CD4-positive, alpha-beta T cell treated with Interleukin-17A for 1 hour (primary cell): ENCODE measurements at places on chromosomes 3 and 15.

- DNase-seq, result no peak
Measured at GRCh38 chr3:117398141-117398899, 688.7 kb downstream of the TUSC7 start.

- DNase-seq, result no peak
Measured at GRCh38 chr15:78944202-78944625, 632 bp downstream of the CTSH start.

DNA sequence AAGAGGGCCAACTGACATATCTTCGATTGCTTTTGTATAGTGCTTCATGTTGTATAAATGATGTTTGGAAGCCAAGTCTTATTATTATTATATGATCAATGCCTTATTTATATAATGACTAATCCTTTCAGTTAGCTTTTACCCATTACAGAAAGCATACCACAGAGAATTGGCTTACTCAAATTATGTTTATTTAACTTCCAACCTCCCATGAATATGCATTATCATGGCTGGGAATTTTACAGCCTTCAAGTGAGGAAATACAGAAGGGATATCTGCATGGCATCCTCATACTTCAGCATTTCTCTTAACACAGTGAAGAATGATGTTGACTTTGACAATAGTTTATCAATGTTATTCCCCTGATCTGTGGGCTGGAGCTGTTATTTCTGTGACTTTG lies 225.9 kb upstream of the GAP43 start:
- no peak for DNase-seq

- no peak for DNase-seq
Measured at GRCh38 chr15:40928821-40929659, at the start of gene DLL4. Gene DLL4, plus strand, starts transcription at chr15:40929340. Its CDS starts 329 bp downstream, at chr15:40929669.

DNA sequence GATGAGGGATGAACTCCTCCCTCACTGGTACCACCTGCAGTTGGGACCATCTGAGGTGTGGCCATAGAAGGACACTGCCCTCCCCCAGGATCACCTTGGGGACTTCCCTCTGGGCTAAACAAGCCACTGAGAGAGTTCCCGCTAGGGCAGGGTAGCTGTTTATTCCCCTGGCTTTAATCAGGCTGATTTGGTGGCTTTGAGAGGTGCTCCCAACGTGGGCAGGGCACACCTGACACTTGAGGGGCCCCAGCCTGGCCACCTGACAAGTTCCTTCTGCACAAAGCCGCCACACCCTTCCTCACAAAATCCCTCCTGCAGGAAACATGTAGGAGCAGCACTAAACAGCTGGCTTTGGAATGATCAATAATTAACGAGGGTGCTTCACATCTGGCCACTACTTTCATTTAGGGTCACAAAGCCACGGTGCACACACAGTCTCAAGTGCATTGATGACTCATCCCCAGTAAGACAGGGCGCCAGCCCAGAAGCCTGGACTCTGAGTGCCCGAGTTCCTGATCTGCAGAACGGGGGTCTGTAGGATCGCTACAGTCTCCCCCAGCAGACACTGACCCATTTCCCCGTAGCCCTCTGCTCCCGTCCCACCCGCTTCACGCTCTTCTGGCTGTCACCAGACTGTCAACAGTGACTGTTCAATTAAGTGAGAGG lies 75.1 kb downstream of the ATP10A start:
- no peak for DNase-seq

DNA sequence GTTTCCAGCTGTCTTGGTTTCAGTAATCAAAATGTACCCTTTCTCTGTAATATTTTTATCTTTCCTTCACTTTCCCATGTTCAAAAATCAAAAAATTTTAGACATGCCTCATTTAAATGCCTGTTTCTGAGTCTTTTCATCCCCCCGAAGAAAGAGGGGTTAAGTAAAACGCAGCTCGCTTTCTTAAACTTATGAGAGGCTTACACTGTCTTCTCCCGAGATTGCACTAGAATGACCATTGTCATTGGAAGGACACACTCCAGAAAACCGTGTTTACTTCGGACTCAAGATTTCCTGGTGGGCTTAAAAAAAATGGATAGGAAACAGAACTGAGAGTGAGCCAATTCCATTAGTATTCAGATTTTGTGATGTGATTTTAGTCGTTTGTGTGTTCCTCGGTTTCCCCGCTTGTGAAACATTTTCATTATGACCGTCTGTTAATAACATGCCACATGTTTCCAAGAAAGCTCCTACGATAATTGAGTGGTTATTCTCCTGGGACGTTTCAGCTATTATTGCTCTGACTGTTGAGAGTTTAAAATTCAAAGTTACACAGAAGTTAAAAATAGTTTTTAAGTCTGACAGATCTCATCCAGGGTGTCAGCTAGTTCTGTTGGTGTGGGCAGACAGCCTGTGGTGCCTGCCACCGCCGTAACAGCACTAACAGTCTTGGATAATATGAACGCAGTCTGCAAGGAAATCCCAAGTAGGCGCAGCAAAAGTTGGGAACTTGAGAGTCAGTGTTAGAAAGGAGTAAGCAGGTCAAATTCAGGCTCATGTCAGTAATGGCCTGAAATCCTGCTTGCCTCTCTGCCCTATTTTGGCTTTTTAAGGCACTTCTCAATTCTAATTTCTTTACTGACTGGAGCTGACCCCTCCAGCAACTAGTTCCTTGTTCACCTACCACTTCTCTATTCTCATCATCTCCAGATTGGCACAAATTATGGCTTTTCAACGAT lies 1.5 kb downstream of the CRYBG3 start:
- no peak for DNase-seq

- DNase-seq, result no peak
Measured at GRCh38 chr3:23940775-23941174, 4.3 kb upstream of the NR1D2 start.

DNA sequence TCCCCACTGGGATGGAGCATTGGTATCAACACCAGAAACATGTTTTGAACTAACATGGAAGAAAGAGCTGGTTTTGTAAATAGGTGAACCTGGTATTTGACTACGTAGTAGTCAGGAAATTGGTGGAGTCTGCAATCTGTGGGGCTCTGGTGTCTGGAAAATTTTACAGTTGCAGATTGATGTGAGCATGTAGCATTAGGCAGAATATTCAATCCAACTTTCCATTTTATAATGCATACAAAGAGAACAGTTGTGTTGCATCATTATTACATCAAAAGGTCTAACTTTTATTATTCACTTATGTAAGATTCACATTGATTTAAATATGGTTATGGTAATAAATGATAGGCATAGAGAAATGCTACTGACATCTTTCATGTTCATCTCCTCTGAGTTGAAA lies 340.0 kb downstream of the ZNF385D start:
- no peak for DNase-seq

DNA sequence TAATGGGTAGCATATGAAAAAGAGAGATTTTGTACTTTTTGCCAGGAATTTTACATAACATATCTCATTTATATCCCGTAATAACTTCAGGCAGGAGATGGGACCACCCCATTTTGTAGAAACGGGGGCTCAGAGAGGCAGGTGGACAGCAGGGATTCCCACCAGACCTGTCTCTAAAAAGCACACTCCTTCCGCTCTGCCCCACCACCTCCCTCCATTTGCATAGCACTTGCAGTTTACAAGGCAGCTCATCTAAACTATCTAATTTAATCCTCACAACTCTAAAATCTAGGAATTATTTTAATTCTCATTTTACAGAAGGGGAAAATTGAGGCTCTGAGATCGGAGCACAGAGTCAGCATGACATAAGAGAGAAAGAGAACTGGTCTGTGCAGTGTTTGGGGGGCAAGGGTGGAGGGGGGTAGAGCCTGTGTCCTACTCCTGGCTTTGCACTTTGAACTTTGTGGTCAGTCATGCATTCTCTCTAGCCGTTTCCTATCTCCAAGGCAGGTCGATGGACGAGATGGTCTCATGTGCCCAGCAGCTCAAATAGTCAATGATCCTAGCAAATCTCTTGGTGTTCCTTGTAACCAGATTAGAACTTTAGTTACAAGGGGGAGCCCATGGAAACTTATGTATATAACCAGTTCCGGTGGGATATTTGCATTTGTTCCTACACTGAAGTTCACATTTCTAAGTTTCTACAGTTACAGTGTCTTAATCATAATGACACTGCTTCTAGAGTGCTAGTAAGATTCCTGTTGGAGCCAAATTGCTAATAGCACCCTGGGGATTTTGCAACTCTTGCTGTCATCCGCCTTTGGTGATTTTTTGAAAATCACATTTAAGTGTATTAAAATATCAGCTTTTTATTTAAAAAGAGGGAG lies 18.6 kb downstream of the CRYGS start:
- no peak for DNase-seq

- peak; percentile 45 for DNase-seq
Measured at GRCh38 chr3:153621953-153622352, 459.9 kb downstream of the RAP2B start.

DNA sequence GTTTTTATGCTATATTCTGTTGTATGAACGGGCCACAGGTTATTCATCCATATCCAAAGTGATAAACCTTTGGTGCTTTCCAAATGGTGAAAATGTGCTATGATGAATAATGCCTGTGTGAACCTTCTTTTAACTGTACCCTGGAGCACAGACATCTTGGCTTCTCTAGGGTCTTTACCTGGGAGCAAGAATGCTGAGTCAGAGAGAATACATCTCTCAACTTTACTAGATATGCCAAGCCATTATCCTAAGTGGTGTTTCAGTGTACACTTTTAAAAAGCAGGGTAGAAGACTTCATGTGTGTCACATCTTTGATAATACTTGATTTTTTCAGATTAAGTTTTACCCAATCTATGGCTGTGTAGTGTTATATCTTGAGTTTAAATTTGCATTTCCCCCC lies 23.5 kb upstream of the XYLB start:
- no peak for DNase-seq

- no peak for DNase-seq
Measured at GRCh38 chr3:161177991-161178390, 43.1 kb upstream of the NMD3 start.

DNA sequence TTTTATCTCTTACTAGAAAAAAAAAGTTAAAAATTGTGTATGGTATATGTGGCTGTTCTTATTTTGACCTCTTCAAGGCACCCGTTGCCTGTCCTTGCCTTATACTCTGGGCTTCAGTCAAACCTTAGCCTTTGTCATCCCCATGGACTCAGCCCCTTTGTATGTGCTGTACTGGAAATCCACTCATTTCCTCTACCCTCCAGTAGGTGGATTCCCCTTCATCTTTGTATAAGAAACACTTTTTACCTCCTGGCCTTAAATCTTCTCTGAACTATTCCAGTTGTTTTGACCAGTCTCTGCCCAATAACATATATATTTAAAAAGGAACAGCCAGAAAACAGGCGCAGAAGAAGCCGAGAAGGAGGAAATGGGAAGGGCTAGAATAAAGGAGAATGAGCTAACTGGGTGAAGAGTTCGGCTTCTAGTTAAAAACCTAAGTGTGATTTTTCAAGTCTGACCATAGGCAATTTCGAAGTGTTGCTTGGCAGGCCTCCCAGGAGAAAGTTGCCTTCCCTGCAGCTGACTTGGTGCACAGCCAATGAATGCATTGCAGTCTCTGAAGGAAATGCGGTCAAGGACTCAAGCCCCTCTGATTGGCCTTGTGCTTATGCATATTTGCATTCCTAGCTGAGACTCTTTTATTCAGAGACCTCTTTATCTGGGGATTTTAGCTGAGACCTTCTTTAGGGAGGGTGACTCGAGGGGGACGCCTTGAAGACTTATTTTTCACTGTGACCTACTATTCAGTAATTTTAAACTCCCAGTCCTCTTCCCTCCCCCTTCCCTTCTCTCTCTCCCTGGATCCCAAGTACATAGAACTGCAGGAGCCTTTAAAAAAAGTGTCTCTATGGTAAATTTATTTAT lies 277.4 kb downstream of the ROBO1 start:
- no peak for DNase-seq

- DNase-seq, result peak; percentile 66
Measured at GRCh38 chr3:40191850-40192448, 117.6 kb upstream of the EIF1B start.

DNA sequence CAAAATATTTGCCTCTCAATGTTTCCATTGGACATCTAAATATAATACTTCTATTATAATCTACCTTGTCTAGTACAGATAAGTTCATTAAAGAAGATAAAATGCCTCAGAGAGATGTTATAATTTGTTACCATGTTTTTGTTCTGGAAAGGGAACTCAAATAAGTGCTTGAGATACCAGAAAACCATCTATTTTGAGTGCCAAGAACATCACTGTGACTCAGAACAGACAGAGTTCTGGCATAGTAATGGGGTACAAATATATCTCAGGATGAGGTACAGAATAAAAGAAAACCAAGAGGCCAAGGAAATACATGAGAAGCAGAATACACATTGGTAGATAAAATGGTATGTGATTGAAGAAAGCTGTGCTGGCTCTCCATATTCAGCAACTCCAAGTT lies 58.9 kb downstream of the IMPG2 start:
- no peak for DNase-seq

DNA sequence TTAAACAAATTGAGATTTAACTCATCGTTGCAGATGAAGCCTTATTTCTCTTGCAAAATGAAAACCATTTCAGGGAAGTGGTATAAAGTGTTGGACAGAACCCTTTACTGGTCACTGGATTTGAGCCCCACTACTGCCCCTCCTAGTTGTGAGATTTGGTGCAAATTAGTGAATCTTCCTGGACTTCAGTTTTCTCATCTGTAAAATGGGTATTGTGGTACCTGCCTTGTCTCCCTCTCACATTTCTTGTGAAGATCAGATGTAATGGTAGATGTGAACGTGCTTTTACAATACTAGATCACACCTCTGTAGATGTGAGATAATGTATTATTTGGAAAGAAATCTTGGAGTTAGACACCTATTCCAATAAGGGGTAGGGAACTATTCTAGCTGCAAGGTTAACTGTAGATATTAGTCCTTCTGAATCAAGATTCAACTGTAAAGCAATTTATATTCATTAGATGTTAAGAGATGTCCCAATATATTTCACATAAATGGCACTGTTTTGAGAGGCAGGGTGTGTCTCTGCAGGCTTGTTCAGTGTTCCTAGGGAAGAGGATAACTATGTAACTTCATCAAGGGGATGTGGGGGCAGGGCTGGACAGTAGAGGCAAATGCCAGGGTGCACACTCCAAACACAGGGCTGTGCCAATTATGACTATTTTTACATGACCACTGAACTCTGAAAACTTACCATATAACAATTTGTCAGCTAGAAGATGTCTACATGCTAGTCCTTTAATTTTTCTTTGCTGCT lies 112.4 kb upstream of the PFN2 start:
- DNase-seq, result no peak

- DNase-seq, result no peak
Measured at GRCh38 chr3:168396861-168397260, 301.1 kb upstream of the GOLIM4 start.

- DNase-seq, result no peak
Measured at GRCh38 chr3:143265501-143266070, 146.0 kb downstream of the CHST2 start.

- no peak for DNase-seq
Measured at GRCh38 chr3:48636149-48636655, 941 bp upstream of the SLC26A6 start.

GRCh38 chr3:58607816-58608215 lies 30.6 kb upstream of the FAM107A start:
- no peak for DNase-seq
